Tongue (tissue), 3 donors: ENCODE measurements at places on chromosomes 7 and 10. TPM values are rescaled to one million over a fixed set of nuclear protein-coding genes. Genes with fewer than 3 reads are reported as not detected.

GRCh38 chr10:114308531-114309363, 69.7 kb downstream of the VWA2 start:
- DNase-seq, result no peak

GRCh38 chr7:101557421-101557820, 71.7 kb downstream of the MYL10 start:
- no peak for DNase-seq

DNA sequence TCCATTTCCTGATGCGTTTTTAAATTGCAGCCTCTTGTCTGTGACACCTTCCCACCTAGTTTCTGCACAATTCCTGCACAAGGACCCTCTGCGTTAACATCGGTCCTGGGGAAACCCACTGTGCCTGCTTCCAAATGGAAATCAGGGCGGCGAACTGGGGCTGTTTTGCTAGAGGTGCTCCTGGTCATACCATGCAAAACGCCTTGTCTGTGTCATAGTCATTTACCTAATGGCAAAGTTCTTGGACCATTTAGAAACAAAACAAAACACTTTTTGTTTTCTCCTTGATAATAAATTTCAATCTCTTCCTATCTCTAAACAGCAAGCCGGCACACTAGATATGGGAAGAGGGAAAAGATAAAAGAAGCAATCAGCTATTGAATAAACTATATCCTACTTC, 206.9 kb upstream of the KLF14 start:
- no peak for DNase-seq

- no peak for DNase-seq
Measured at GRCh38 chr10:100501423-100501822, 18.2 kb downstream of the SEC31B start.

DNA sequence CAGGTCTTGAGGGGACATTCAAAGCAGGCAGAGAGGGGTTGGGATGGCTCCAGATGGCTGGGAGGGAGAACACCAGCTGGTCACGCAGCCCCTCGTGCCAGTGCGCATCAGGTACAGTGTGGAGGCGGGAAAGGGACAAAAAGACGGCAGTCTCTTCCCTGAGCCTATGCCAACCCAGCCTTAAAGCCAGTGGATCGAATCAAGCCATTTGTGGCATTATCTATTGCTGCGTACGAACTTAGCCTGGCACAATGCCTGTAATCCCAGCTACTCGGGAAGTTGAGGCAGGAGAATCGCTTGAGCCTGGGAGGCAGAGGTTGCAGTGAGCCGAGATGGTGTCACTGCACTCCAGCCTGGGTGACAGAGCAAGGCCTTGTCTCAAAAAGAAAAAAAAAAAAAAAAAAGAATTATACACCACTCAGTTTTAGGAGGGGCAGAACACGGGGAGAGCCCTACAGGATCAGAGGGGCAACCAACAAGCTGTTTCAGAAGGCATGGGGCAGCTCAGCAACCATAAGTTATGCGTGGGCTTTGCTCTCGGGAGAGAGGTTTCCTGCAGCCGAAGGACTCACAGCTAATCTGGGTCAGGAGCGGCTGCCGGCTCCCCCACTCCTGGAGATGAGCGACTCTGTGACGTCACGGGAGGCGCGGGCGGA, 356 bp upstream of the NDUFB2 start:
- peak; percentile 98 for DNase-seq

DNA sequence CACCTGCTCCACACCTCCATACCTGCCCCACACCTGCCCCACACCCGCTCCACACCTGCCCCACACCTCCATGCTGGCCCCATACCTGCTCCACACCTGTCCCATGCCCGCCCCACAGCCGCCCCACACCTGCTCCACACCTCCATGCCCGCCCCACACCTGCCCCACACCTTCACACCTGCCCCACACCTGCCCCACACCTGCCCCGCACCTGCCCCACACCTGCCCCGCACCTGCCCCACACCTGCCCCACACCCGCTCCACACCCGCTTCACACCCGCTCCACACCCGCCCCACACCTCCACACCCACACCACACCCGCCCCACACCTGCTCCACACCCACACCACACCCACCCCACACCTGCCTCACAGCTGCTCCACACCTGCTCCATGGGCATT, 53.0 kb downstream of the PARP12 start:
- DNase-seq, result no peak

DNA sequence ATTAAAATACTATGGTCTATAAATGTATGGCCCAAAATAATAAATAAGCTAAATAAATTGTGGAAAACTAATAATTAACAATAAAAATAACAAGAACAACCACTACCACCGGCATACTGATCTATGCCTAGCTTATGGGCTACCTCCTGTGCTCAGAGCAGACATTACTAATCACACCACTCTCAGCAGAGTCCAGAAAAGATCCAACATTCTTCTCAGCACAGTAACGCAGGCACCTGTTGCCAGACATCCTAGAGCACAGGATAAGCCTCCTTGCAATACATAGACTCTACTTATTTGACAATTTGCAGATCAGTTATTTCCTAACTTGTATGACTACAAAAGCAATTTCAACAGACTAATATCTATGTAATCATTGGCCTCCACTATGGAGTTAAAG, 137.1 kb upstream of the NEBL start:
- no peak for DNase-seq

DNA sequence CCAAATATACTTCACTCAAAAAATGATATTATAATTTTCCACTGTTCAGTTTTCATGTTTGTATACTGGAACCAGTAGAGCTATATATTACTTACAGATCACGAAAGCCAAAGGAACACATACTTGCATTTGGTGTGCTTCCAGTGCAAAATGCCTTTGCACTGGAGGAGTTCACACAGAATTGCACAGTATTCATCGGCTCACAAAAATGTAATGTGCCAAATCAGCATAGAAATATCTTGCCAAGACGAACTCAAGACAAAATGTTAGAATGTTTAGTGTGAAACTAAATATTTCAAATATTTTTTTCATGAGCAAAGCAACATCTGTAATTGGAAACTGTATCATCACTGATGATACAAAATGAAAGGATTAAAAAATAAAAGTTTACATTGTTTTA, 646.2 kb upstream of the SEMA3D start:
- DNase-seq, result peak; percentile 10

DNA sequence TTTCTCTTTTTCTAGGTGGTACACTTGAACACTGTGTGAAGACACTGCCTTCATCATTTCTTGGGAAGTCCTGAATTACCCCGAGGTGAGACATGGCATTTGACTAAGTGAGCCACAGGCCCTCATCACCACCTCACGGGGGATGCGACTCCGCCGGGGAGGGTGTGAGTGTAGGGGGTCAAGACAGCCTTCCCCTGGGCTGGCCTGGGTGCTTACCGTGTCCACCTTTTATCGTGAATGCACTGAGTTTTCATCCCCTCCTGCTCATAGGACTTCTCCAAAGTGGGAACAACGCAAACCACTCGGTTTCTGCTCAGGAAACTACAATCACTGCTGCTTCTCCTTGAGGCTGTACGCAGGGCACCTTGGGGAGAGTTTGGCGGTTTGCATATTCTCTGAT, 176.9 kb downstream of the SH2D4B start:
- no peak for DNase-seq

The FZD8 gene
- total RNA-seq, result 23.8 TPM

The SFTPA1 gene
- total RNA-seq, result not detected
